ENCODE measurements at places on chromosomes 3 and 15.

GRCh38 chr3:12706504-12707253, 42.8 kb upstream of the RAF1 start:
- no peak for DNase-seq

DNA sequence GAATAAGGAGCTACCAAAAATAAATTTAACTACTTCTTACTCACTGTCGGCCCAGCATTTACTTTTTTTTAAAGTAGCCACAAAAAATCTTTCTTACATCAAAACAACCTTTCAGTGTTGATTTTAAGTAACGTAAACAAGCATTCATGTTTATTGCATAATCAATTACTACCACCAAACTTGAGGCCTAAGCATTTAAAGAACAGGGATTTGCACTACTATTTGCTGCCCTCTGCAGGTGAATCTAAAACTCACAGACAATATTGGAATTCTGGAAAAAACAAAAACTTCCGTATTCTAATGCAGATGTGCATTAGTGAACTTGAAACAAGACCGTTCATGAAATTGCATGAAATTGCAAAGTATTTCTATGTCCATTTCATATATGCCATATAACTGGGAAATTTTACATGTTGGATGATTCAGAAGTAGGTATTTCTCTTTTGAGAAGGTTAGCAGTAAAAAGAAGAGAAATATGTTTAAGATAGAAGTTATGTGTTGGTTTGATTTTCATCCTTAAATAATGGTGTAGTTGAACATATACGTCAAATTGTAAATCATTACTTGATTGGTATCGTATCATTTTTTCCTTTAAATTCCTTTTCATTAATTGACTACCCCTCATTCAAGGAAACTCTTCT, 55.6 kb downstream of the CGGBP1 start:
- DNase-seq: no peak

DNA sequence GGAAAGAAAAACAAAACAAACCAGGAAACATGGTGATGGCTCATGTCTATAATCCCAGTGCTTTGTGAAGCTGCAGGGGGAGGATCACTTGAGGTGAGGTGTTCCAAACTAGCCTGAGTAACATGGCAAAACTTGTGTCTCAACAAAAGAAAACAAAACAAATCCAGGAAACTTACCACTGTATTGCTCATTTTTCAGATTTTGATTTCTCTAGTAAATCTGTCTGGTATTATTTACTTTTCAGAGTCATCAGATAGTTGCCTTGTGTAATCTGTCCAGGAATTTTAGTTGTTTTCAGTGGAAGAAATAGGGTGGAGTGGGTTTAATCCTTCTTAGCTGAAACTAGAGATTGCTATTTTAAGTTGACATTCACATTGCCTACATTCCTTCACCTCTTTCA, 91.8 kb upstream of the ALCAM start:
- no peak for DNase-seq

- DNase-seq: no peak
Measured at GRCh38 chr3:142656575-142656974, 60.4 kb downstream of the PLS1 start.

DNA sequence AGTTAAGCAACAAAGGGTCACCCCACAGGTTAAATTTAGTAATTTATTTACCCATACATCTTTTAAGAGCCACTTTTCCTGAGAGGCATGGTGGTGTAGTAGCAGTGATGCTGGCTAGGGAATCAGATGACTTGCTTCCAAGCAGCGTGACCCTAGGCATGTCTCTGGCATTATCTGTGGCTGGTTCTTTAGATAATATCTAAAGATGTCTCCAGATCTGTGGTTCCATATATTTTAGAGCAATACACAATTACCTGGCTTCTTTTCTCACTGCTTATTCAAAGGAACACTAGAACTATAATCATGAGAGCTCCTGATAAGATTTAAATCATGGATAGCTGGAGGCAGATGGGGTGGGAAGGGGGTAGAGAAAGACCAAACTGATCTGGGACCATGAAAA, 21.1 kb upstream of the MEIS2 start:
- DNase-seq: no peak

GRCh38 chr3:98406034-98406433, 15.6 kb downstream of the OR5K3 start:
- no peak for DNase-seq

DNA sequence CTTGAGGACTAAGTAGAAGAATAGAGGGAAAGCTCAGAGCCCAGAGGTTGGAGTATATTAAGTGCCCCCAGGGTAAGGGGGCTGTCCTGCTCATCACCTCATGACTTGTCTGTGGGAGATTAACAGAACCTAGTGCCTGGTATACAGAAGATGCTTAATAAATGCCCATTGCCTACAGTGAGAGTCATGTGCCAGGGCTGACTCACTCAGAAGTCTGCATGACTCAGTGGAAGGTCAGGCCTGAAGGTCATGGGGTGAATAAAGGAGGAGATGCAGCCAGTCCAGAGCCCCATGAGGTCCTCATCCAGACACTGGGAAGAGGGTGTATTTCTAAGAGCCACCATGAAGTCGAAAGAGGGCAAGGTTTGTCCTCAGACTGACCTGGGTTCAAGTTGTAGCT, 62.5 kb upstream of the TLE3 start:
- DNase-seq: no peak

- no peak for DNase-seq
Measured at GRCh38 chr3:25552251-25552650, 112.5 kb downstream of the TOP2B start.

DNA sequence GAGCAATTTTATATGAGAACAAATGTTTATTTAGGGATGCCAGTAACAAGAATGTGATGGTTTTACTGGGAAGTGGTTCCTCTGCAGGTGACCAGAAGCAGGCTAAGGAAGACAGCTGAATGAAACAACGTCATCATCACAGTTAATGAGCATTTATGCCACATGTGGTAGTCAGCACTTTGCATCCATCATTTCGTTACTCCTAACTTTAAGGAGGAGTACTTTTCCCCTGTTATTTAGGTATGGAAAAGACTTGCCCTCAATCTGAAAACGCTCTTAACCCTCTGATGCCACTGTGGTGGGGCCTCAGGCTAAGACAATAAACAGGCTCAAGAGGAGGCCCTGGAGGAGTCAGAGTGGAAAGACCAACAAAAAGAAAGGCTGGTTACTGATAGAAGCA, 31.2 kb downstream of the INTS14 start:
- DNase-seq: no peak

- DNase-seq: no peak
Measured at GRCh38 chr3:172102123-172102882, 62.9 kb downstream of the FNDC3B start.
